ENCODE measurements at places on chromosomes 16 and 17.

GRCh38 chr17:39926588-39927100, 757 bp downstream of the ORMDL3 start:
- peak overlapping the region; percentile 92 for H3K4me3 ChIP-seq
- H3K27ac ChIP-seq, result peak overlapping the region; percentile 94
- peaks cover 47% of the 10 kb centered on the region for H3K4me1 ChIP-seq
- DNase-seq, result peak; percentile 56

GRCh38 chr17:29592850-29593551, at the start of gene ANKRD13B:
Gene ANKRD13B (plus strand): TSS chr17:29593132. CDS start chr17:29593622, 490 bp downstream.
- H3K27ac ChIP-seq, result no peak within 1 kb of the TSS
- H3K36me3 ChIP-seq, result peaks cover 4% of the 10 kb centered on the region
- H3K4me1 ChIP-seq, result peaks cover 19% of the 10 kb centered on the region

- no peak for DNase-seq
- H3K4me1 ChIP-seq, result peaks cover 91% of the 10 kb centered on the region
- peaks cover 88% of the 10 kb centered on the region for H3K36me3 ChIP-seq
- peak overlapping the region; percentile 97 for H3K27ac ChIP-seq
- H3K4me3 ChIP-seq, result peak overlapping the region; percentile 84
Measured at GRCh38 chr17:8956465-8956902, 9.0 kb downstream of the PIK3R5 start.

DNA sequence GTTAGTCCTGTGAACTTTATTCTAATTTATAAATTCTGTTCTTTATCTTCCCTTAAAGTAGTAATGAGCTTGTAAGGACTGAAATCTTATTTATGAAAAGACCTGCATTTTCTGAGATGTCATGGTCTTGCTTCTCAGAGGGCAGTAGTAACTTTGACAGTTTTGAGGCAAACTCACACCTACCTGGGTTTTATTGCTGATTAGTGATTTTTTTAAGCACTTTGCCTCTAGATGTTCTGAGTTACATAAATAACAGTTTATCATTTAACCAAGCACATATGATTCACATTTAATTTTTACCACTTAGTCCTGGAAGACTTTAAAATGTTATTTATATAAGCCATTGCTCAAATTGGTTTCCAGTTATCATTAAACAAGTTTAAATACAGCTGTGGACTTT, 10.7 kb downstream of the DUSP14 start:
- DNase-seq, result no peak
- H3K4me3 ChIP-seq, result no peak overlapping the region
- H3K36me3 ChIP-seq, result no peaks in the 10 kb centered on the region
- H3K4me1 ChIP-seq, result no peaks in the 10 kb centered on the region

GRCh38 chr16:62760398-62760797, 724.2 kb upstream of the CDH8 start:
- H3K27me3 ChIP-seq, result no peaks in the 10 kb centered on the region
- no peaks in the 10 kb centered on the region for H3K36me3 ChIP-seq
- no peak overlapping the region for H3K27ac ChIP-seq
- DNase-seq, result no peak
- no peak overlapping the region for H3K4me3 ChIP-seq
- no peaks in the 10 kb centered on the region for H3K4me1 ChIP-seq

DNA sequence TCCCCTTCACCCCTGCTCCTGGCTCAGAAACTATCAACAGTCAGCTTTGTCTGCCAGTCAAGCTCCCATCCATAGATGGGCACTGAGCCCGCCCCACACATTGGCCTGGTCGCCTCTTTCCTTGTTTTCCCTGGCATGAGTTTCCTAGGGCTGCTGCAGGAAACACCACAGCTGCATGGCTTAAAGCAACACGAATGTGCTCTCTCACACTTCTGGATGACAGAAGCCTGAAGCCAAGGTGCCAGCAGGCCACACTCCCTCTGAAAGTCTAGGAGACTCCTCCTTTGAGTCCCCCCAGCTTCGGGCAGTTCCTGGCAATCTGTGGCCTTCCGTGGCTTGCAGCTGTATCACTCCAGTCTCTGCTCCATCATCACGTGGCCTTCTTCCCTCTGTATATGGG, 69.9 kb downstream of the TBC1D16 start:
- no peak overlapping the region for H3K27ac ChIP-seq
- no peak overlapping the region for H3K4me3 ChIP-seq
- H3K4me1 ChIP-seq, result peaks cover 4% of the 10 kb centered on the region
- peaks cover 22% of the 10 kb centered on the region for H3K27me3 ChIP-seq

DNA sequence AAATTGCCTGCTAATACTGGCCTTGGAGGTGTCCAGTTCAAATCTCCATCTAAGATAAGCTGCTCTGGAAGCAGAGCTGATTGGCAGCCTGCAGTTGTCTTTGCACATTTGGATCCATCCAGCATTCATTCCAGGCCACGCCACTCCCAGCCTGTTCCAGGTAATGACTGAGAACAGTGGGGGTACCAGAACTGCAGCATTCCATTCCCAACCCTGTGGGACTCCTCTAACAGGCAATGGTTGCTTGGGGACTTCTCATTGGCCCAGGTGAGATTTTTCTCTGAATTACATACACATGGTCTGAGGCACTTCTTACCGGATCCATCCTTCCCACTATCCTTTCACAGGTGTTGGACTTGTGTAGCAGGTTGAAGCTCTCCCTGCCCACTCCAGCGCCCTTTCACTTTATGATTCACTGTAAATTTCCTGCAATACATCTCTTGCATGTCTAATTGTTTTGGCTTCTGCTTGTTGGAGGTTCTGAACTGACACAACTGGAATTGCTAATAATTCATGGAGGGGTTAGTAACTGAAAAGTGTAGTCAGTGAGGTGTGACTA, 206.1 kb upstream of the ZFHX3 start:
- no peaks in the 10 kb centered on the region for H3K36me3 ChIP-seq
- DNase-seq, result no peak
- no peak overlapping the region for H3K27ac ChIP-seq
- no peak overlapping the region for H3K4me3 ChIP-seq
- H3K27me3 ChIP-seq, result no peaks in the 10 kb centered on the region

GRCh38 chr16:3112881-3113574, 642 bp downstream of the ZNF205 start:
- DNase-seq, result no peak
- no peak overlapping the region for H3K27ac ChIP-seq
- H3K36me3 ChIP-seq, result peaks cover 2% of the 10 kb centered on the region
- H3K4me1 ChIP-seq, result peaks cover 3% of the 10 kb centered on the region
- H3K27me3 ChIP-seq, result no peaks in the 10 kb centered on the region

- DNase-seq, result no peak
- H3K27me3 ChIP-seq, result no peaks in the 10 kb centered on the region
- H3K36me3 ChIP-seq, result peaks cover 23% of the 10 kb centered on the region
- peaks cover 1% of the 10 kb centered on the region for H3K4me1 ChIP-seq
Measured at GRCh38 chr16:11004351-11004750, 60.0 kb downstream of the CLEC16A start.

DNA sequence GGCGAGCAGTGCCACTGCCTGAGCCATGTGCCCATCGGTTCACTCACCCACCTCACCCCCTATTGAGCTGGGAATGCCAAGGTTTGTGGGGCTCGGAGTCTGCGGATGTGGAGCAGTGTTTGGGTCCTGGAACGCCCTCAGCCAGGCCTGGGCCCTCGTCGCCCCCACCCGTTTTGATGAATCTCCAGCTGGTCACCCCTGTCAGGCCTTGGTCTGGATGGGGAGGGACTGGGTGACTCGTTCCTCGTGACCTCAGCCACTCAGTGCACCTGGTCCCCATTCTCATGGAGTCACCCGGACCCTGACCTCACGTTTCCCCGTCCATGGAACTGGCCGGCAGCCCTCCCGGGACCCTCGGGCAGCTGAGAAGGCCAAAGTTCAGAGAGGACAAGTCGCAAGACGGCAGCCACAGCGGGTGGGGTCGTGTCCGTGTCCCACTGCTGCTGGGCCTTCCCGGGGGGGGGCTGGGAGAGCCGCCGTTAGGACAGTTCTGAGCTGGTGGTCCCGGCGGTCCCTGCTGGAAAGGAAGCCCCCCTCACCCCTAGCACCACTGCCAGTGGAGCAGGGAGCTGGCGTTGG, 23.2 kb downstream of the GSE1 start:
- H3K4me3 ChIP-seq, result no peak overlapping the region
- no peaks in the 10 kb centered on the region for H3K27me3 ChIP-seq
- DNase-seq, result no peak
- H3K4me1 ChIP-seq, result peaks cover 6% of the 10 kb centered on the region

GRCh38 chr17:39671651-39672521, 3.6 kb downstream of the PNMT start:
- peaks cover 3% of the 10 kb centered on the region for H3K36me3 ChIP-seq
- peaks cover 5% of the 10 kb centered on the region for H3K27me3 ChIP-seq
- no peak for DNase-seq
- no peak overlapping the region for H3K27ac ChIP-seq

GRCh38 chr16:56245197-56245596, 53.9 kb downstream of the GNAO1 start:
- peaks cover 5% of the 10 kb centered on the region for H3K4me1 ChIP-seq
- no peak for DNase-seq
- no peak overlapping the region for H3K4me3 ChIP-seq

All from effector memory CD8-positive, alpha-beta T cell (primary cell).